ENCODE measurements at places on chromosomes 11 and 22. TPM values are rescaled to one million over a fixed set of nuclear protein-coding genes. Genes with fewer than 3 reads are reported as not detected.

GRCh38 chr22:20551805-20552442 is 44.5 kb downstream of the MED15 start:
- DNase-seq, result no peak

- DNase-seq, result no peak
These were observed 4.1 kb downstream of the PRG2 start for GRCh38 chr11:57386178-57386940.

DNA sequence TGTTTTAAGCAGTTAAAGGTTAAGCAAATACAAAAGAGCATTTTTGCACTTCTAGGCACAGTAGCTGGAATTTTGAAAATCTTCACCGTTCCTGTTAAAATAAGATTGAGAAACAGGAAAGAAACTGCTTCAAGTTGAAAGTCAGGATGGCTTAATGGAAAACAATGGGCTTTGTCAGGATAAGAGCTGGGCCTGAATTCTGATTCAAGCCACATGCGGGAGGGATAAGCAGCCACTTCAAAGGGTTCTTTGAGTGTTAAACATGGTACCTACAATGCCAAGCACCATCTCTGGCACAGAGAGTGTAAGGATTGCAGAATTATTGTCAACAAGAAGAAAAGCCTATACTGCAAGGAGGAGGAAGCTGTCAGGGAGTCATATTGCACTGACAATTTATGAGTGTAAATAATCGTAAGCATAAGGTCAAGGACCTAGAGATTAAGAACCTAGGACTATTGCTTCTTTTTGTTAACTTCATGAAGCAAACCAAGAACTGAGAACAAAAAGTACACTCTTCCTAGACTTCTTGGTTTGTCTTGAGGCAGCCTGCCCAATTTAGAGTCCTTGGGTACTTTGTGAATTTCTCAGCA is 32.5 kb downstream of the MPPED2 start:
- no peak for DNase-seq

DNA sequence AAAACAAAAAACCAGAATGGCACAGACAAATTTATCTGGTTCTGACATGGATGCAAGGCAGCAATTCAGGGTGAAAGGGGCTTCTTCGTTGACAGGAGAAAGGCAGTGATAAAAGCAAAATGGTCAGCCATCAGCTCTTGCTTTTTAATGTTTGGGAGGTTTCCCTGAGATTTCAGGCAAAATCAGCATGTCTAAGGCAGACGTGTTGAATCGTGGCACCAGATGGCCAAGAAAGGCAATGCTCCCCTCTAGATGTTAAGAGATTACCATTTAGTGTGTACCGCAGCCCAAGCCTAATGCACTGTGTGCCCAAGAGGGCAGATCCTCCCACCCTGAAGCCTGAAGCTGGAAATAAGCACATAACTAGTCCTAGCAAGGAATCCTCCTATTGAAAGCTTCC is 88.8 kb upstream of the GALNT18 start:
- DNase-seq, result no peak

DNA sequence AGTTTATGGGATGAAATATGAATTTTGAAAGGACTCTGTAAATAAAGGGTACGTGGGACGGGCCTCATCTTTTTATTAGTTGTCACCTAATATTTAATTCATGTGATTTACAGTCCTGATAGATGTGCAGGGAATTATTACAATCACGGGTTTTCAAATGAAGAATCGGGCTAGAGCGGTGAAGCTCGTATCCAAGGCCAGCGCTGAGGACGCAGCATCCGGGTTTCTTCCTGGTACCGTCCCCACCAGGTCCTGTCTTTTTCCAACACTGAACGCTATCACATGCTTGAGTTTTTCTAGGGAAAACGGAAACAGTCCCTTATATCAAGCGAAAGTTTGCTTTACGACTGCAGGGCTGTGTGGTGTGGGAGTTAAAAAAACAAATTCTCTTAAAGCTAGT is 787 bp downstream of the SMDT1 start:
- DNase-seq, result no peak

Gene CCDC90B
- polyA plus RNA-seq, result 78.1 TPM

Gene NPAS4
- polyA plus RNA-seq, result 0.28 TPM

DNA sequence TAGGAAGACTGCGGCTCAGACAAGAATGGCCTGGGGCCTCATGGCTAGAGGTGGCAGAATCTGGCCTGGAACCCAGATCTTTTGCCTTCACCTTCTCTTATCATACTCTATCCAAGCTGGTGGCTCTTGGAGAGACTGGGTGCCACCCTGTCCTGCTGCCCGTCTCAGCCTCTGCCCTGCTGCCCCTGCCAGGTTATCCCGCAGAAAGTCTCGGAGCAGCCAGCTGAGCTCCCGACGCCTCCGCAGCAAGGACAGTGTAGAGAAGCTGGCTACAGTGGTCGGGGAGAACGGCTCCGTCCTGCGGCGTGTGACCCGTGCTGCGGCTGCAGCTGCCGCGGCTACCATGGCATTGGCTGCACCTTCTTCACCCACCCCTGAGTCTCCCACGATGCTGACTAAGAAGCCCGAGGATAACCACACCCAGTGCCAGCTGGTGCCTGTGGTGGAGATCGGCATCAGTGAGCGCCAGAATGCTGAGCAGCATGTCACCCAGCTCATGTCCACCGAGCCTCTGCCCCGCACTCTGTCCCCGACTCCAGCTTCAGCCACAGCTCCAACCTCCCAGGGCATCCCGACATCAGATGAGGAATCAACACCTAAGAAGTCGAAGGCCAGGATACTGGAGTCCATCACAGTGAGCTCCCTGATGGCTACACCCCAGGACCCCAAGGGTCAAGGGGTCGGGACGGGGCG is 5.9 kb downstream of the INCENP start:
- DNase-seq, result no peak

DNA sequence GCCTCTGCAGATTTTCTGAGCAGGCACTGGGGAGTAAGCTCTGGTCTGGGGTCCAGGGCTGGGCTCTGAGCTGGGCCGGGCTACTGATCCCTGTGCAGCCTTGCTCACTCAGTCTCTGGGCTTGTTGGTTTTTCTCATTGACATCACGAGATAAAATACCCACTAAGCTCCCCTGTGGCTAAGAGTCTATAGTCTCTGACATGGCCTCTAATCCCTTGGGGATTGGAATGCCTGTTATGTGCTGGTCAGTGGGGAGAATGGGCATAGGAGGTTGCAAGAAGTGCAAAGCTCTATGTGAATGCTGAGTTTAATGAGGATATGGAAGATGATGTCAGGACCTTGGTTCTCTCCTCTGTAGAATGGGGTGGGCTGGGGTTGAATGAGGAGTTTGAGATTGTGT is 23.3 kb downstream of the ELF5 start:
- no peak for DNase-seq

Gene HBD
- polyA plus RNA-seq, result not detected

Gene MMP12
- not detected for polyA plus RNA-seq

DNA sequence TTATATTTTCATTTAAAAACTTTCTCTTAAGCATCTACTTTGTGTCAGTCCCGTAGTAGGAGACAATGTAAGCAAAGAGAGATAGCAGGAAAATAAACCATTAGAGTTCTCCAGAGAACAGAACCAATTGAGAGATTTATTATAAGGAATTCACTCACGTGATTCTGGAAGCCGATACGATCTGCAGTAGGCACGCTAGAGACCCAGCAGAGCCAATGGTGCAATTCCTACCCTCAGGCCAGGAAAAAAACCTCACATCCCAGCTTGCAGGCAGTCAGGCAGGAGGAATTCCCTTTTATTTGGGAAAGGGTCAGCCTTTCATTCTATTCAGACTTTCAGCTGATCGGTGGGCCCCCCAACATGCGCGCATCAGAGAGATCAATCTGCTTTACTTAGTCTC is 7.3 kb upstream of the PLEKHA7 start:
- DNase-seq, result no peak

- no peak for DNase-seq
These were observed 161.8 kb upstream of the GRK3 start for GRCh38 chr22:25402501-25403283.

DNA sequence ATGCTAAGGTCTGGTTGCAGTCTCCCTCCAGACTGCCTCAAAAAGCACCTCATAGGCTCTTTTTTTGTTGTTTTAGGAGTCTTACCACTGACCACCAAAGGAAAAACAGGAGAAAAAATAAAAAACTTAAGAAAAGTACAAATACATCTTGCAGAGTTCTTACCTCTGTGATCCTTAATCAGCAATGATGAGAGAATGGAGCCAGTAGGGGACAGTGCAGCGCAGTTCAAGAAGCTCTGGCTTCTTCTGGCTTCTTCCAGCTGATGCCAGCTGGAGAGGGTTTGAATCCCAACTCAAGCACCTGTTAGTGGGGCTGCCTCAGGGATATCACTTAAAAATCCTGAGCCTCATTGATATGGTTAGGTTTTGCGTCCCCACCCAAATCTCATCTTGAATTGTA is 223.3 kb upstream of the ISX start:
- DNase-seq, result no peak

- DNase-seq, result no peak
These were observed 8.9 kb downstream of the IL18BP start for GRCh38 chr11:72007587-72007986.

GRCh38 chr11:59730896-59731565 is 17.4 kb upstream of the OR10V1 start:
- no peak for DNase-seq

Gene FAM111A
- polyA plus RNA-seq, result 23.5 TPM

- no peak for DNase-seq
These were observed 452.0 kb downstream of the JRKL start for GRCh38 chr11:96841792-96842191.

GRCh38 chr11:130423541-130424142 is 4.8 kb downstream of the ADAMTS8 start:
- no peak for DNase-seq

GRCh38 chr22:37340331-37341262 is 58.3 kb downstream of the CYTH4 start:
- no peak for DNase-seq

GRCh38 chr11:61785837-61786402 is 6.5 kb downstream of the TMEM258 start:
- DNase-seq, result no peak

Gene EMSY
- 17.3 TPM for polyA plus RNA-seq

- no peak for DNase-seq
These were observed 11.4 kb downstream of the FEN1 start for GRCh38 chr11:61803889-61804647.

DNA sequence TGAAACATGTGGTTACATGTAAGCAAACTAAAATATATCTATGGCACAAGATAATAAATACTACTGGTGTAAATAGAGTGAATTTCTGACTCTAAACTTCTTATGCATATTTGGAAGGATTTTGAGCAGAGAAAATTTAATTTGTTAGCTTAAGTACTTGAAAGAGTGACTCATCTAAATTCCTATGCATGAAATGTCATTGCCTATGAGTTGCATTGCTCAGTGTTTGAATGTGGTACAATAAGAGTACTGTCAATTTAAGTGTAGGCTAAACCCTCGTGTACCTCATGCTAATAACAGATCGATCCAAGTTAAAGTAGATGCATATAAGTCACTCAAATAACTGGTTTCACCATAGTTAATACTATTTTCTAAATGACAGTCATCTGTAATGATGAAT is 5.3 kb upstream of the CARD18 start:
- DNase-seq, result no peak

Gene UCP3
- 4.5 TPM for polyA plus RNA-seq

GRCh38 chr11:68751331-68751856 is at the start of gene TESMIN:
TSS of gene TESMIN (minus strand) at chr11:68751520. CDS start at chr11:68750660, 860 bp downstream.
- no peak for DNase-seq

- no peak for DNase-seq
These were observed 1.1 kb downstream of the SLC43A3 start for GRCh38 chr11:57425565-57426438.

- peak; percentile 22 for DNase-seq
These were observed 54.1 kb upstream of the ARHGAP42 start for GRCh38 chr11:100632941-100633452.

Gene CSRP3
- 816 TPM for polyA plus RNA-seq

Gene GNAZ
- 2.7 TPM for polyA plus RNA-seq

GRCh38 chr22:21764038-21764804 is 28.6 kb upstream of the YPEL1 start:
- no peak for DNase-seq

Gene UBXN1
- 145 TPM for polyA plus RNA-seq

- no peak for DNase-seq
These were observed 1.7 kb downstream of the FERMT3 start for GRCh38 chr11:64208086-64208795.

Gene DBX1
- polyA plus RNA-seq, result 5.3 TPM

DNA sequence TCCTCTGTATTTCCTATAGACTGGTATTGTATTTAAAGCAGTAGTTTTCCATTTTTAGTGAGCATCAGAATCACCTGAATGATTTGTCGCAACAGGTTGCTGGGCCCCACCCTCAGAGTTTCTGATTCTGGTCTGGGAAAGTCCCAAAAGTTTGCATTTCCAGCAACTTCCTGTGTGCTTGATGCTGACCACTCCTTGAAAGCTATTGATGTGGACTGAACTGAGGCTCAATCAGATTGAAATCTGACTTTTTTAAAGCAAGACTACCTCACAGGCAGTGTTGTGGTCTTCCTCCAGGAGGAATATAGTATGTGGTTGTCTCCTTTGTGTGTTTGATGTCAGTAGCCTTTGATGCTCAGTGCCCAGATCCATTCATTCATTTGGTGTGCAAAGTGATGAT is 17.2 kb upstream of the MPZL2 start:
- DNase-seq, result no peak

DNA sequence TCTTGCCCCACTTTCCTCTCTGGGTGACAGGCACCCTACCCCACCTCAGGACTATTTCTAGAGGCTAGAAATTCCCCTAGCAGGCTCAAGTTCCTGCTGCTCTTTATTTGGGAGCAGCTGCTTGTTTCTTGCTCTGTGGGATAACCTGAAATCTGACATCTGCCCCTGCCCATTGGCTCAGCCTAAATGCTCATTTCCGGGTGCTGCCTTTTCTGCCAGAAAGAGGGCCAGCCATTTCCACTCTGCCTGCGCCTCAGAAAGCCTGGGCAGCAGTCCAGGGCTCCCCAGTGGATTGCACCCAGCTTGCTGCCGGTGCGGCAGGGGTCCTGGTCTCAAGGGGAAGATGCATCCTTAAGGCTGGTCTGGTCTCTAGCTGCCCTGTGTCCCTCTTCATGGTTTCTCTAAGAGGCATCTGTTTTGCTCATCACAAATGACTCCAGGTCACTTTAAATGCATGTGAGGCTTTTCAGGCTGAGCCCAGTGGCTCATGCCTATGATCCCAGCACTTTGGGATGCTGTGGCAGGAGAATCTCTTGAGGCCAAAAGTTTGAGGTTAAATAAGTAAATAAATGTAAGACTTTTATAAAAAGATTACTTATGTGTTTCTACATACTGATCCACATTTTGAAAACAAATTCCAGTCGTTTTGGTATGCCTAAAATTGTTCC is 10.3 kb upstream of the PNPLA5 start:
- DNase-seq, result no peak

Gene SOX6
- 22.8 TPM for polyA plus RNA-seq

DNA sequence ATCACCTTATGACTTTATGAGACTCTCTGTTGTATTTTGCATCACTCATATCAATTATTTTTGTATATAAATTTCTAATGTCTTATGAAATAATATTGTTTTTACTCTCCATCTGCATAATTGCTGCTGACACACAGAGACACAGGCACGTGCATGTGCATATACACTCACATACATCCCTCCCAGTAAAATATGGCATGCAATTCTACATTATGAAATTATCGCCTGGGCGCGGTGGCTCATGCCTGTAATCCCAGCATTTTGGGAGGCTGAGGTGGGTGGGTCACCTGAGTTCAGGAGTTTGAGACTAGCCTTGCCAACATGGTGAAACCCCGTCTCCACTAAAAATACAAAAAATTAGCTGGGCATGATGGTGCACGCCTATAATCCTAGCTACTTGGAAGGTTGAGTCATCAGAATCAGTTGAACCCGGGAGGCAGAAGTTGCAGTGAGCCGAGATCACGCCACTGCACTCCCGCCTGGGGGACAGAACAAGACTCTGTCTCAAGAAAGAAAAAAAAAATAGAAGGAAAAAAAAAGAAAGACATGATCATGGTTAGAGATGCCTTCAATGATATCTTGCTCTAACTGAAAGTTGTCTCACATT is 96.7 kb upstream of the LUZP2 start:
- DNase-seq, result no peak
